CD4-positive, alpha-beta T cell treated with Interleukin-4 for 1 hour (primary cell): ENCODE measurements at places on chromosomes 6 and 20.

DNA sequence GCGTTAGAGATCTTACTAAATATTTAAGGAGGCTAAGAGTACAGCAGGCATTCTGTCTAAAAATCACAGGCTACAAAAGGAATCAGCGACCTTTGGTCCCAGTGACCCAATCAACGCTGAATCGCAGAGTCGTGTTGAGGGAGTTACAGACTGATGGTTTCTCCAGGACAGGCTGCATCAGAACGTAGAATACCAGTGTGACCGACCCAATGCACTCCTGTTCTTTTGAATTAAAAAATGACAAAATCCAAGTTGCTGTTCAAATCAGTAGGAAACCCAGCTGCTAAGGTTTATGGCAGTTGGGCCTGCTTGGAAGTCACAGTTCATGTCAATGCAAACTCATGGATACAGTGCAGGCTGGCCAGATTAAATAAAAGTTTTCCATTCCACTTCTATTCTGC lies 155.8 kb upstream of the AFDN start:
- no peak for DNase-seq

GRCh38 chr6:109379711-109380110 lies 2.6 kb downstream of the CD164 start:
- no peak for DNase-seq

DNA sequence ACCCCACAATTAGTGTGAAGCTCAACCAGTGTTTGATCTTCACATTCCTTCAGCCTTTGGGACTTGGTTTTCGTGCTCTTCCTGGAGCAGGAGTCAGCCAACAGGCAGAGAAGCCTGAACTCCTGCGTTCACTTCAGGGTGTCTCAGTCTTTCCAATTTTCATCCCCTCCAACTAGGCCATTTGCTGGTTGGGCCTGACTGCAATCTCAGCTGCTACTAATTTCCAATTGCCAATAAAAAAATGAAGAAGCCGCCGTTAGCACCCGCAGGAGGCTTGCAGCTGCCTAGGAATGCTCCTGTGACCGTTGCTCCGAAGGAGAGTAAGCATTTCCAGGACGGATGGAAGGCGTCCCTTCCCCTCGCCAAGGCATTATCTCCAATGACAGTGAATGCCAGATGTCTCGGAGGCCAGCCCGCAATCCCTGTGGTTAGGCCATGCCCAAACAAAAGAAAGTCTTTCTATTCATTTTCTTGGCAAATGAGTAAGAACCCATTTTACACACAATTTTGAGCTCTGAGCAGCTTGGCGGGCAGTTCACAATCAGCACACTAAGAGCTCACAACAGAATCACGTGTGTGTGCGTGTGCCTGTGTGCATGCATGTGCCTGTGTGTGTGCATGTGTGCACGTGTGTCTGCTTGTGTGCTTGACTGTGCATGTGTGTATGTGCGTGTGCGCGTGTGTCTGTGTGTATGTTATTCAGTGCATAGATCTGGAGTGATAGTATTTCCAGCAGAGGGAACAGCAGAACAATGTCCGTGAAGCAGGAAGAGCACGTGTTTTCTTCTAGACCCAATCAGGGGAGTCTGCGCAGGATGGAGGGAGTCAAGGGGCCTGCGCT lies 301.2 kb downstream of the SMOC2 start:
- no peak for DNase-seq

DNA sequence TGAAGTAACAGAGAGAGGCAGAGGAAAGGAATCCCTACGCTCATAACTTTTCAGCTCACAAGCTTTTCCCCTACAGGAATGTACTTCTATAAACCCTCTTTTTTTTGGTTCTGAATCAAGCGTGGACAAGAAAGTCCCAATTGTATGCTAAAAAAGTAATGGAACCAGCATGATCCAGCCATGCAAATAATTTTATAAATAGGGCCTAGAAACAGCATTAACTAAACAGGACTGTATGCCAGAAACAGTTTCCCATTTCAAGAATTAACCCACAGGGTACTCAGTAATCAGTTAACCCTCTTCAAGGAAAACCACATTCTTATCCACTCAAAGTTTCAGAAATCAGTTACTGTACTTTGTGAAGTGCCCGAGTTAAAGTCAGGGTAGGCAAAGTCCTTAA lies 87.0 kb upstream of the HMGCLL1 start:
- no peak for DNase-seq

- DNase-seq = no peak
Observed at GRCh38 chr6:133136177-133136880, 104.8 kb upstream of the EYA4 start.

- DNase-seq = no peak
Observed at GRCh38 chr20:23034721-23035671, at the start of gene SSTR4. SSTR4 (plus strand) TSS chr20:23035312; CDS start chr20:23035484, 172 bp downstream.

DNA sequence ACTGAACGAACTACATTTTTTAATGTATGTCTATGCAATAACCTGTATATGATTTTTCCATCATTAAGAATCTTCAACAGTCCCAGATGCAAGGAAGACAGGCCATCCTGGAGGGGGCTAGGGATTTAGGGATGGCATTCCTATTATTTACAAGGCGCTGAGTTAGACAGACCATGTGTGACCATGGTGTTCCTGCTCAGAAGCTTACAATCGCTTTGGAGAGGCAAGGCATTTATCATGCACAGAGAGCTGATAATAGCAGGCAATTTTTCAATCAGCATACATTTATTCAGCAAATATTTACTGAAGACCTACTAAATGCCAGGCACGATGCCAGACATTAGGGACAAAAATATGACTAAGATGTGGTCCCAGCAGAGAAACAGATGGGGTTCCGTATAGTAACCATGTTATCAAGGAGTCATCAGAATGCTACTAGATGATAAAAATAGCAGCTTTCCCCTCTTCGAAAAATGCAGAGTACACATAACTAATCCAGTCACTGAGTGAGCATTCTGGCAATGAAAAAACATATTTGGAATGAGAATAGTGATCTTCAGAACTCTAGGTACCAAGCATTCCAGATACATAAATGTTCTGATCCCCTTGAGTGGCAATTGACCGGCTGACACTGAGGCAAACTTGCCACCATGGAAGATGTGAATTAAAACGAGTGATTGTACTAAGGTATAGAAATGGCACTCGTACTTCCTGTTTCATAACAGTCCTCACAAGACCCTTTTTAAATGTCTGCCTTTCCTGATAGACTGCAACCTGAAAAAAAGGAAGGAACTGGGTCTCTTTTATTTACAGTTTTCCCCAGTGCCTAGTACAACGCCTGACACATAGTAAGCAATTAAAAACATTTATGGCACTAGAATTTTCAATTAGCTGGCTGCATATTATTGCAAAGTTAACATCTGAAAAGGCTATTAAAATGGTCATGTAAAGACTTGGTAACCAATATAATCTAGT lies 135.7 kb downstream of the ATXN1 start:
- no peak for DNase-seq

GRCh38 chr20:54123587-54124180 lies 50.1 kb downstream of the CYP24A1 start:
- peak; percentile 34 for DNase-seq
